Activated CD4-positive, alpha-beta T cell treated with anti-CD3 and anti-CD28 coated beads, Interleukin-2, amount 50 U/mL, for 24 hours (primary cell): ENCODE measurements at places on chromosomes 16 and 17.

DNA sequence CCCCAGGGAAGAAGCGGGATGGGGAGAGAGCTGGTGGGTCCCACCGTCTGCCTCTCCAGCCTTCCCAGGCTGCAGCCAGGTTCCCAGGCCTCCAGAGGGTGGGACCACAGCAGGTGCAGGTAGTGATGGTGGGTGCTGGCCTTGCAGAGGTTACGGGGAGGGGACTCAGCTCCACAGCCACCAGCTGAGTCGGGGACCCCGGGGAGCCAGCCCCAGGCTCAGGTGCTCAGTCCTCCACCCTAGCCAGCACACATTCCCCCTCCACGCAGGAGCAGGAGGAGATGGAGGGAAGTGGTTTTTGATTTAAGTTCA, 5.0 kb downstream of the TP53I13 start:
- DNase-seq, result no peak

GRCh38 chr16:26667307-26667706, 399.4 kb upstream of the C16orf82 start:
- DNase-seq, result no peak

GRCh38 chr16:70348991-70349390, 2.3 kb downstream of the DDX19A start:
- DNase-seq, result no peak

- no peak for DNase-seq
Observed at GRCh38 chr16:67164599-67165061, at the start of gene HSF4. HSF4 (plus strand) TSS chr16:67164745; CDS start chr16:67164812, 67 bp downstream.

- DNase-seq, result no peak
Observed at GRCh38 chr17:8753976-8754440, 4.3 kb downstream of the SPDYE4 start.

DNA sequence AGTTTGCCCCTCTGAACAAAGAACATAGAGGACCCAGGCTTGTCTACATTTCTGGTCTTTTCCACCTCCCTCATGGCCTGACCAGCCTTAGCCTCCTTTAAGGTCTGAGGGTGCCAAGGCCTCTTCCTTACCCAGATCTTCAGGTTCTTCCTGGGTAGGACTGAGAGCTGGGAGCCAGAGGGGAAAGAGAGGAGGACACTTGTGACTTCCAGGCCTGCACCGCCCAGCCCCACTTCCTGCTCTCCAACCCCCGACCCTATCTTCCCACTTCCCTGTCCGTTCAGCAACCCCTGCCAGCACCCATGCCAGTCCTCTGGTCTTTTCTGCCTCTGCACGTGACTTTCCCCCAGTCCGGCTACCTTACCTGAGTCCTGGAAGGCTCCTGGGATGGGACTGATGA, 534 bp downstream of the PRSS36 start:
- no peak for DNase-seq

DNA sequence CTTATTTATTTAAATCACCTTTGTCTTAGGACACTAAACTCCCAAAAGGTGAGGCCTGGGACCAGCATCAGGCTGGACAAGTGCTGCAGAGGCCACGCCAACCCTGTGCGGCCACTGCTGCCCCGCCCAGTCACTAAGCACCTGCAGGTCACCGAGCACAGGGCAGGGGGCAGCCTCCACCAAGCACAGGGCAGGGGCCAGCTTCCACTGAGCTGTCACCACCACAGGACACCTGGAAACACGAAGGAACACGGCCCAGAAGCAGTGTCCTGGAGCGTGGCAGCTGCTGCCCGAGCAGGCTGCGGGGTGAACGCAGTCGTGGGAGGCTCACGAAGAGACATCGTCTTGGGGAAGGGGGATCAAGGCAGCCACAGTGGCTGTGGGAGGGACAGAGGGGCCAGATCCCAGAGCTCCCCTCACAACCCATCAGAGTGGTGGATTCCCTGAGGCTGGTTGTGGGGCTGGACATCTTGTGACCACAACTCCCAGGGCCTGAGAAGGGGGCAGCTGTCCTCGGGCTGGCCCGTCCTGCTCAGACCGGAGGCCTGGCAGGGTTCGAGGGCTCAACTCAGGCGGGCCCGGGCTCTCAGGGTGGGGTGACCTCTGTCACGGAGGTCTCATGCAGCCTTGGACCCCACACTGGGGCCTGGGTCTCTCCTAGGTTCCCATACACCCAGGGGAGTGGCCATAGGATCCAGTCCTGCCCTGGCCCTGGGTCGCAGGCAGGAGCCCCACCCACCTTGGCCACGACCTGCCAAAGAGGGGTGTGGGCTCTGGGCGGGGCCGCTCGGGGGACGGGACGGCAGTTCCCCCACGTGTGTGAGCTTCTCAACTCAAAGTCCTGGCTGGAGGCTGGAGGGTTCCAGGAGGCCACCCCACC, 18.7 kb downstream of the RAB40B start:
- no peak for DNase-seq

DNA sequence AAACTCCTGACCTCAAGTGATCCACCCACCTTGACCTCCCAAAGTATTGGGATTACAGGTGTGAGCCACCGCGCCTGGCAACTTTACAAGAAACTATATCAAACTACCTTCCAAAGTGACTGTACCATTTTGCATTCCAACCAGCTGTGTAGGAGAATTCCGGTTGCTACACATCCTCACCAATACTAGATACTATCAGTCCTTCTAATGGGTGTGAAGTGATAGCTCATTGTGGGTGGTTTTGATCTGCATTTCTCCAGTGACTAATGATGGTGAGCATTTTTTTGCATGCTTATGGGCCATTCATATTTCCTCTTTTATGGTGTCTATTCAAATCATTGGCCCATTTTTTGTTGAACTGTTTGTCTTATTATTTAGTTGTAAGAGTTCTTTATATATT, 37.7 kb downstream of the SCNN1B start:
- DNase-seq, result no peak
